Chondrocyte (in vitro differentiated cells): ENCODE measurements at places on chromosomes 13 and 19.
A peak's percentile ranks its signal among the peaks of the same experiment; 100 is the strongest.

DNA sequence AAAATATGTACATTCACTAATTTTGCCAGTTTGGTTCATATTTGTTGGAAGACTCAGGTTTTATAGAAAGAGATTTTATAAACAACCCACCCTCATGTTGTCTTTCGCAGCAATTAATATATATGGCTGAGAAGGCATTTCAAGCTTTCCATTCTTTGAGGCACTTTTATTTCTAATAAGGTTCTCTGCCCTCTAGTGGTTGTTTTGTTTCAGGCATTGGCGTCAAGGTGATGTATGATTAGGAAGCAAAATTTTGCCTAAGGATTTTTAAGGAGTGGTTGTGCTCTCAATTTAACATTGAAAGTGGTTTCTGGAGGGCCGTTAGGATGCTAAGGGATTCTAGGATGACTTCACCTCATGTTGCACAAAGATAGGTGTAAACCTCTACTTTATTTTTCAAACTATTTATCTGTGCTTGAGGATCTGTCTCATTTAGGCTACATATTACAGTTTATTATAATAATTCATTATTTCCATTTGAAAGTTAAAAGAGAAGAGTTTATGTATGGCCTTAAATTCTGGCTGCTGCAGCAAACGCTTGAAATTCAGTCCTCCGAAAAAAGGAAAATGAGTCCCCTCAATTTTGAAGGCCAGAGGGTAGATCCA lies 35.9 kb downstream of the OXGR1 start:
- DNase-seq = no peak

DNA sequence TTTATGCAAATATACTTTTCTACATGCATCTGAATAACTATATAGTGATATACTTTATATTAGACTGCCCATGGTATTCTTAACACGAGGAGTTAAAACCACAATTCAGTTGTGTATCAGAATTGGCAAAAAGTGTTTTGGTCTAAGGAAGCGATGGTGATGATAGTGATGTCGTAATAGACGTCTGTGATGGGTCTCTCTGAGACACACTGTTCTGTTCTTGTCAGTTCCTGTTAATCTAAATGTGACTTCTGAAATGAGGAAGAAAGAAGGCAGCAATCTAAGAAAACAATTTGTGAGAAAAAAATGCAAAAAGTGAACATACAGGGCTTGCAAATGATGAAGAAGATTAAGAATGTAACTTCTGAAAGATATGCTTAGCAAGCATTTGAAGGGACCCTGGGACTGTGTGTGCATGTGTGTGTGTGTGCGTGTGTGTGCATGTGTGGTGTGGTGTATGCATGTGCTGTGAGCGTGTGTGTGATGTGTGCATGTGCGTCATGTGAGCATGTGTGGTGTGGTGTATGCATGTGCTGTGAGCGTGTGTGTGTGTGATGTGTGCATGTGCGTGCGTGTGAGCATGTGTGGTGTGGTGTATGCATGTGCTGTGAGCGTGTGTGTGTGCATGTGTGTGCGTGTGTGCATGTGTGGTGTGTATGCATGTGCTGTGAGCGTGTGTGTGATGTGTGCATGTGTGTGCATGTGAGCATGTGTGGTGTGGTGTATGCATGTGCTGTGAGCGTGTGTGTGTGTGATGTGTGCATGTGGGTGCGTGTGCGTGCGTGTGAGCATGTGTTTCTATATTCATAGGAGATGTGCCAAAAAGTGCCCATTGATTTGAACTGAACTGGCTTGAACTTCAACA lies 131.8 kb downstream of the IRS2 start:
- DNase-seq = no peak

DNA sequence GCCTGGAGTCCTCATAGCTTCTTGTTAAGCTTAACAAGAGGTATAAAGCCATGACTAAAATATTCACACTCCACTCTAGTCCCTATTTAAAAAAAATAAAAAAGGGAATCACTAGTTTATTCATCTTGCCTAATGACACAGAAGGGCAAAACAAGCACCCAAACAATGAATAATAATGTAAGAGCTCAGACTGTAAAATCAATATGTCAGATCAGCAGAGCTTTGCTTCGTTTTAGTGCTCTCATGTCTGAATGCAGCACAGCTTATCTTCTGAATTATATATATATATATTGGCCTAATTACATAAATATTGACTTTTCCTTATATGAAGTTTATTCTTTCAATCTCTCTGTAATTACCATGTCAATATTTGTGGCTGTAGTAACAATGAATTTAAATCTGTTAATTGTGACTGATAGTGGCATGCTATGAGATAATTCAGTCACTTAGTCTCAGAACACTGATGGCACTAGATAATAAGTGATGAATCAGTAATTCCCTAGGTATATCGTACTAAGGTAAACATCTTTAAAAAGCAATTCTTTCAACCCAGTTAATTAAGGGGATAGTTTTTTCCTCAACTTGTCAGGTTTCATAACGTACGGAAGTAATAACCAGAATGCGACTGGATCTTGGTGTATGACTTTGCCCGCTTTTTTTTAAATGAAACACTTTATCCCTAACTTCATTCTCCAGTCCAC lies 361.9 kb upstream of the GPC6 start:
- DNase-seq = no peak

DNA sequence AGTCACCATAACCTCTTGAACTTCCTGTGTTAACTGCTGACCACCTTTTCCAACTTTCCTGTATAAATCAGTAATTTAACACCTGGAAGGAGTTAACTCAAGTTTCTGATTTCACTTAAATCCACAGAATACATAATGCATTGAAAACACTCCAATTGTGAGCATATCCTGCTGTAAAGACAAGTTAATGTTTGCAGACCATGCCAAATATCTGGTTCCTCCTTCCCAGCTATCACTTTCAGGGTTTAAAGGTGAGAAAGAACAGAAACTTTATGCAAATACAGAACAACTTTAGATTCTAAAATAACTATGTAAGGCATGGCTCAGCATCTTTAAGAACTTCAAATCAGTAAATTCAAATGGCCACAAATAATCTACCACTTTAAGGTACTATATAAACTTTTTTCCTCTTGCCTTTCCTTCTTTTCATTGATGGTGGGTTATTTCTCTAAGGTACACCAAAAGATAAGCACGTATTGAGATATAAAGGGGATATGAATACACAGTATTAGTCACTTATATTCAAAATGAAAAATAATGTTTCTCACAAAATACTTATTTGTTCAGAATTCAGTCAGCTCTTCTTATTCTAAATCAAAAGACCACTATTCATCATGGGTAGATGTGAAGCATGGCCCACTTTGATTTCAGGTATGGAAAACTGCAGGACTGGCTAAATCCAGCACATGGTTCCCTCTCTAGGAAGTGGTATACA lies 6.6 kb upstream of the TPTE2 start:
- no peak for DNase-seq

DNA sequence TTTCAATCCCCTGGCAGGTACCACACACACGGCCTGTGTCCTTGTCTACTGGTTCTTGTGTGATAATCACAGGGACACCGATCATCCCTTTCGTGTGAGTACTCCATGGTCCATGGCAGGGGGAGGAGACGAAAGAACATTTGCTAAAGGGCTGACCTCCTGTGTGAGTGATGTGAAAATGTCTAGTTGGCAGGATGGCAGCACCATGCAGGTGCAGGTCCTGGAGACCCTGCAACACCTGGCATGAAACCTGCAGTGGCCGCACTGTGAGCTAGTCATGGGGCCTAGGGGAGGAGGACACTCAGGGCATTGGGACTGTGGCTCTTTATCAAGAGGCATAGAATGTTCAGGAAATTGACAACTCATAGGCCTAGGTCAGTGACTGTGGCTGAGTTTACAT lies 22.9 kb upstream of the LGALS14 start:
- DNase-seq = no peak

- DNase-seq = no peak
Measured at GRCh38 chr19:53655042-53655665, 23.4 kb downstream of the DPRX start.

DNA sequence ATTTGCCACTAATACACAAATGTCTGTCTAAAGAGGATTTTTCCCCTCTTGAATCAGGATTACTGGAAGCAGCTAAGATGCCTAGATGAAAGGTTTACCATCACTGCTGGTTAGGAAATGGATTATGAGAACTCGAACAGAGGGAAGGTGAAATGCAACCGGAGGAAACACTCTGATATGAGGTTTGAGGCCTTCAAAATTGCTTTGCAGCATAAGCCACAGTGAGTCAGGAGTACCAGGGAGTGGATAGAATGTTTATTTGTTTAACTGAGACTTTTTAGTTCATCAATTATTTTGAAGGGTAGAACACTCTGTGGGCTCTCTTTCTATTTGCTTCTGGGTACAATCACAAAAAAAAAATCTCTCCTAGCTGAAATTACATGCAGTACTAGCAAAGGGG lies 18.1 kb downstream of the CDADC1 start:
- DNase-seq = no peak

- no peak for DNase-seq
Measured at GRCh38 chr13:74871369-74872070, 610.4 kb downstream of the TBC1D4 start.

DNA sequence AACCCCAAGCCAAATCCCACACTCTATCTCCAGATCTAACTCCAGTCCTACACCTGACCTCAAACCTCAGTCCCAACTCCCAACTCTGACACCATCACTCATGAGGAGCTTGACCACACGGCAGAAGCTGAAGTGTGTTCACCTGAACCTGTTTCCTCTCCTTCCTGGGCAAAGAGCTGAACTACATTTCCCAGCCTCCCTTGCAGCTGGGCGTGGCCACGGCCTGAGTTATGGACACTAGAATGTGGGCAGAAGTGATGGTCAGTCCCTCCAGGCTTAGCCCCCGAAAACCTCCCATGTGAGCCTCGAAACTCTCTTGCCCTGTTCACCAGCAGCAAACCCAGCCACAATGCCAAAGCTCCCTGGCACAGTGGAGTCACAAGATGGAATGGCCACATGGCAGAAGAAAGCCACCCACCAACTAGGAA lies 19.5 kb upstream of the MEIS3 start:
- DNase-seq = no peak

- DNase-seq = no peak
Measured at GRCh38 chr13:65125236-65125635, 2104.9 kb downstream of the PCDH9 start.

- peak; percentile 87 for DNase-seq
Measured at GRCh38 chr19:2488942-2489731, 13.2 kb downstream of the GADD45B start.

DNA sequence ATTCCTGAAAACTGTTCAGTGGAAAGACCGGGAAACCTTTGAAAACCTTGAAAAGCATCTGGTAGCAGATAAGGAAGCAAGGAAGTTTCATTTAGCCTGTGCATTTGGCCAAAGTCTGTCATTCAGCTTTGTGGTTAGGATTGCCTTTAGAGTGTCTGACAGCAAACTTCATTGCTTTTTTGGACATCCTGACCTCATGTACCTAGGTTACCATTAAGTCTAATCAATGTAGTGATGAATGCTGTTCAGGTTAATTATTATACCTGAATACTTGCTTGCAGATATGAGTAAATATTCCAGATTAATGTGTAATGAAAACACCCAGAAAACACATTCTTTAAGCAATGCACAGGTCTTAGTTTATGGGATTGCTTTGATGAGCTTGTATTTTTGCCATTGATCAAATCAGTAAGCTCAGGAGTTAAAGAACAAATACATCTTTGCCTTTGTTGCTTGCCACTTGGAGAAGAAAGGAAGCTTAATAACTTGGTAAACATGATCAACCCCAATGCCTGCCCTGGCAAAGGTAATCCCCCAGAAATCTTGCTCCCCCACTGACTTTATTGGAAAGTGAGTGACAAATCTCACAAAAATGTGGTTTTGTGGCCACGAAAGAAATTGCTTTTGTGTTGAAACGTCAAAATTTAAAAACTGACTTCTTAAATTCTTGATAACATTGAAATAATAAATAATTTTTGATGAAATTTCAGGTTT lies 87.4 kb downstream of the SLC15A1 start:
- no peak for DNase-seq

DNA sequence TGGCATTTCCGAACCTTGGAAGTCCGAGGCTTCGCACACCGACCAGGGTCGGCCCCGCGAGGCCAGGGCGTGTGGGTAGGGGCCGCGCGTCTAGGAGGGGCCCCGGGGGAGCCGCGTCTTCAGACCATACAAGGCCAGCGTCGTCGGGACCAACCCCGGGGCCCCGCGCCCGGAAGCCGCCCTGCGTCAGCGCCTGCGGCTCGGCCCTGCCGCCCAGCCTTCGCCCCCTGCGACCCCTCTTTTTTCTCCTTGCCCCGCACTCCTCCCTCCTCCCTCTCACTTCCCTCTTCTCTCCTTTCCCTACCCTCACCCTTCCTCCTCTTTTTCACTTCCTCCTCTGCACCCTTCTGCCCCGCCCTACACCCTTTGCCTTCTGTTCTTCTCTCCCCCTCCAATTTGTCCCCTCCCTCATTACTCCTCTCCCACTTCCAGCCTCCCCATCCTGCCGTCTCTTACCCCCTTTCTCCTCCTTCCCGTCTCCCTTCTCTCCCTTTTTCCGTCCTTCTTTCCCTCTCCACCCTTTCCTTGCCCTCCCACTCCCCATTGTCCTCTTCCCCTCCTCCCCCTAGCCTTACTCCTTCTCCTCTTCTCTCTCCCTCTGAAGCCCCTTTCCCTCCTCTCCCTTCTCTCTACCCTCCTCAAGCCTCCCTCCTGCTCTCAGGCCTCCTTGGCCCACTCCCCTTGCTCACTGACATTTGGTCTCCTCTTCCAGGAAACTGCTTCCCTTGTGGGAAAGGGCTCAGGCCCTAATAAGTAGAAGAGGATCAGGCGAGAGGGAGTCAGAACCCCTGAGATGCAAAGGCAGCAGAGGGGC lies 2.2 kb upstream of the PLEKHG2 start:
- DNase-seq = no peak

DNA sequence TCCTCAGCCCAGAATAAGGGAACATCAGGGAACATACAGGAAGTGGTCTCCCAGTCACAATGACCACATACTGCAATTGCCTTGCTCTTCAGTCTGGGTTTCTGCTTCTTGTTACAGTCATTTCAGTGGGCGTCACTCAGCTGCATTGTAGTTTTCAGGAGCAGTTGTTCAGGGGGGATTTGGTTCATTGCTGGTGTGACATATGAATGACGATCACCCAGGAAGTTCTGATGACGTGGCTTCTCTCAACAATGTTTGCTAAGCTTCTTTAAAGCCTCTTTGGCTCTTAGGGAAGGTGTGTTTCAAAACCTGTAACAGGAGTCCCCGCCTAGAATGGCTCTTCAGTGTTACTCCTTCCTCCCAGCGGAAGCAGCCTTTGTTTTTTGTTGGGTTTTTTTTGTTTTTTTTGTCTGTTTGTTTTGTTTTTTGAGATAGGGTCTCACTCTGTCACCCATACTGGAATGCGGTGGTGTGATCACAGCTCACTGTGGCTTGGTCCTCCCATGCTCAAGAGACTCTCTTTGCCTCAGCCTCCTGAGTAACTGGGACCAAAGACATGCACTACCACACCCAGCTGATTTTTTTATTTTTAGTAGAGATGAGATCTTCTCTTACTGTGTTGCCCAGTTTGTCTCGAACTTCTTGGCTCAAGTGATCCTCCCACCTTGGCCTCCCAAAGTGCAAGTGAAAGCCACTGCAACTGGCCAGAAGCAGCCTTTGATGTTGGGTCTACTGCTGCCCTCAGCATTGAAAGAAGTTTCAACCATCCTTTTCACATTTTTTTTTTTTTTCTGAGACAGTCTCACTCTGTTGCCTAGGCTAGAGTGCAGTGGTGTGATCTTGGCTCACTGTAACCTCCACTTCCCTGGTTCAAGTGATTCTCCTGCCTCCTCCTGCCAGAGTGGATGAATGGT lies 1.4 kb upstream of the SCEL start:
- no peak for DNase-seq

GRCh38 chr13:107809125-107809524 lies 406.2 kb downstream of the LIG4 start:
- DNase-seq = no peak
